ENCODE measurements at places on chromosomes 2 and 18. TPM values are rescaled to one million over a fixed set of nuclear protein-coding genes. Genes with fewer than 3 reads are reported as not detected.

MROH2A gene
- not detected for total RNA-seq

GDF7 gene
- 0.17 TPM for total RNA-seq

IL1F10 gene
- not detected for total RNA-seq

KATNAL2 gene
- total RNA-seq = 6.1 TPM

SLC16A14 gene
- total RNA-seq = 2.4 TPM

NR4A2 gene
- 7.9 TPM for total RNA-seq

FMNL2 gene
- 108 TPM for total RNA-seq

MGAT4A gene
- 33.5 TPM for total RNA-seq

PDCD1 gene
- total RNA-seq = not detected

NLRC4 gene
- total RNA-seq = not detected

GULP1 gene
- 35.3 TPM for total RNA-seq

INHA gene
- total RNA-seq = 1.7 TPM

DNA sequence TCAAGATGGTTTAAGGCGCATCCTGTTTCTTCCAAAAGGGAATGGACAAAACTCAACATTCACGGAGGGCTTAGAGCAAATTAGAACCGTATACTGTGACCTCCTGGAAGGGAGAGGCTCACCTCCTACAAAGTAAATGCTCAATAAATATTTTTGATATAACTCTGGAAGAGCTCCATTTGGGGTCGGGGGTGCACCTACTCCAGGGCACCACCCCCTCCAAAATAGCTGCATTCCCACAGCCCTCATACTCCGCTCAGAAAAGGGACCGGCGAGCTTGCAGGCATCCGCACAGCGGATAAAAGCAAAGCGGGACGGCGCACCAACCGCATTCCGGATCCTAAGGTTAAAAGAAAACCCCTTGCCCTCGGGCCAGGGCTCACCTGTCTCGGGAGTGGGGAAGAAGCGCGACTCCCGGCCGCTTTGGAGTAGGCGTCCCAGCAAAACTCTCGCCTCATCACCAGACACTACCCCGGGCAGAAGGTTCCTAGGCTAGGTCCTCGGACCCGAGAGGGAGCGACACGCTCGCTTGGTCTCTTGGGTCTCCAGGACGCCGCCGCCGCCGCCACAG is 378 bp downstream of the WDPCP start:
- peak overlapping the region; percentile 96 for H3K27ac ChIP-seq
- peak overlapping the region; percentile 93 for H3K4me3 ChIP-seq
- H3K36me3 ChIP-seq = peaks cover 2% of the 10 kb centered on the region

DNA sequence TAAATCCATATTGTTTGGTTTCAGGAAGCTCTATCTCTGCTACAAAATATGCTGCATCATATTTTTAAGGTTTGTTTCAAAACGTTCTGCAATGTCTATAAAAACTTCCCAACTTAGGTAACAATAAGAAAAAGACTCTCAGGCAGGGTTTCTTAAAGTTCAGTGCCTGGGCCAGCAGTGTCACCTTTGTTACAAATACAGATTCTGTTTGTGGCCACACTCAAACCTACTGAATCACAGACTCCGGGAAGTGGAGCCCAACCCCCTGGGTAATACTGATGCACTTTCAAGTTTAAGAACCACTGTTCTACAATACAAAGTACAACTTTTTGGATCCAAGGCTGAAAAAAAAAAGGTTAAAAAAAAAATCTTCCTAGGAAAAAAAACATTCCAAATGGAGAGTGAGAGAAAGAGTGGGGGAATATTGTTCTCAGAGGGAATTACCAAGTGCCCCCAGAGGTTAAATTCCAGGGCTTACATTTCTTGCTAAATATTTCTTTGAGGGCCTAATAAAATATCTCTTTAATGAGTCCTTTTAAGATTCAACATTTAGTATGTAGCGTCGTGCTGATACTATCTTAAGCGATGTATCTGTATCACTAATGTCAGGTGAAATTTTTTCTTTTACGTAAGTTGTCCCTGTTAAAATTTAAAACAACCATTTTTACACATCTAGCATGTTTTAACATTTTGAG is 476.7 kb downstream of the TXNL1 start:
- no peaks in the 10 kb centered on the region for H3K36me3 ChIP-seq
- DNase-seq = no peak
- H3K27ac ChIP-seq = no peak overlapping the region
- H3K4me3 ChIP-seq = no peak overlapping the region
- H3K4me1 ChIP-seq = peaks cover 18% of the 10 kb centered on the region

- peak overlapping the region; percentile 52 for H3K4me3 ChIP-seq
- peak overlapping the region; percentile 24 for H3K27ac ChIP-seq
- peaks cover 24% of the 10 kb centered on the region for H3K4me1 ChIP-seq
- DNase-seq = no peak
Measured at GRCh38 chr2:241639385-241639784, 1.9 kb downstream of the ATG4B start.

GRCh38 chr18:75154259-75154658 is 54.7 kb downstream of the PTGR3 start:
- no peak overlapping the region for H3K4me3 ChIP-seq
- no peaks in the 10 kb centered on the region for H3K4me1 ChIP-seq
- H3K27me3 ChIP-seq = peaks cover 14% of the 10 kb centered on the region
- no peak overlapping the region for H3K27ac ChIP-seq
- peaks cover 1% of the 10 kb centered on the region for H3K36me3 ChIP-seq
- DNase-seq = no peak

DNA sequence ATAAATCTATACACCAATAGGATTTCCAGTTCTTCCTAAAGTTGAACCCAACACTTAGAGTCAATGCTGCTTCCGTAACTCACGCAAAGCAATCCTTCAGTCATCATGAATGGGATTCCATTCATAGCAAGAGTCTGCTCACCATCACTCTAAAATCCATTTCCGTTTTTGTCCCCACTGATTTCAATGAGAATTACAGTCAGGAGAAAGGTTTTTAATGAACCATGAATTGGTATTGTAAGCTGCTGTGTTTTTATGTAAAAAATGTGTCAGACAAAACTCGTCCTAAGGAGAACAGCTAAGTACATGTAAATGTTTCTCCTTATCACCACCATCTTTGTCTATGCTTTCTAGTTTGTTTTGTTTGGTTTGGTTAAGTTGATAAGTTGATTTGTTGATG is 391.5 kb downstream of the IRS1 start:
- H3K36me3 ChIP-seq = no peaks in the 10 kb centered on the region
- no peak for DNase-seq
- H3K4me1 ChIP-seq = peaks cover 7% of the 10 kb centered on the region
- no peak overlapping the region for H3K4me3 ChIP-seq
- no peaks in the 10 kb centered on the region for H3K27me3 ChIP-seq
- no peak overlapping the region for H3K27ac ChIP-seq

- H3K27me3 ChIP-seq = no peaks in the 10 kb centered on the region
Measured at GRCh38 chr2:182281276-182281675, 145.6 kb downstream of the PDE1A start.

DNA sequence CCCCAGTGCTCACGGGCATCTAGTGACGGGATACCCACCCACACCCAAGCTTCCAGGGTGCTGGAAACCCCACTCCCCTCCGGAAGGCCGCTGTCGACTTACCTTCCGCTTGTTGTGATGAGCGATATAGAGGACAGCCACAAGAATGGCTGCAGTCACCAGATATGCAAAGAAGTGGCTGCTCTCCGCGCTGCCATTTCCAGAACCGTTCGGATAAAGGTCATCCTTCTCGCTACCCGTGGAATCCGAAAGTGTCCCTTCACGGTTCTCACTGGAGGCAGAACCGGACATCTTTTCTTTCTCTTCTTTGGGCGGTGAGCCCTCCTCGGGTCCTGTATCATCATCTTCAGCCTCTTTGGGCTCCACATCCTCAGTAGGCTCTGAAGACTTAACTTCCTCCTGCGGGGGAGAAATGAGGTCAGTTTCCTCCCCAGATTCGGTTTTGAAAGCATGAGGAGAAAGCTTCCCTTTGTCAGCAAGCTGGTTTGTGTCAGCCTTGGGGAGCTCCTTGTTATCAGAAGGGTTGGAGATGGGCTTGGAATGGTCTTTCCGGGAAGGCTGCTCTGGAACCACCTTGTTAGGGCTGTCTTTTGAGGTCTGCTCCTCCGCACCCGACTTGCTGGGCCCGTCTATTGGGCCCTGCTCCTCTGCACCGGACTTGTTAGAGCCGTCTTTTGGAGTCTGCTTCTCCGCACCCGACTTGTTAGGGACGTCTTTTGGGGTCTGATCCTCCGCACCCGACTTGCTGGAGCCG is 1.2 kb downstream of the TGOLN2 start:
- peaks cover 33% of the 10 kb centered on the region for H3K4me1 ChIP-seq
- no peak overlapping the region for H3K27ac ChIP-seq
- H3K36me3 ChIP-seq = peaks cover 14% of the 10 kb centered on the region
- no peaks in the 10 kb centered on the region for H3K27me3 ChIP-seq
- DNase-seq = no peak

GRCh38 chr2:226622484-226622883 is 177.1 kb downstream of the IRS1 start:
- peaks cover 10% of the 10 kb centered on the region for H3K4me1 ChIP-seq
- H3K27me3 ChIP-seq = no peaks in the 10 kb centered on the region
- no peak for DNase-seq
- no peak overlapping the region for H3K4me3 ChIP-seq
- H3K36me3 ChIP-seq = no peaks in the 10 kb centered on the region
- H3K27ac ChIP-seq = no peak overlapping the region

DNA sequence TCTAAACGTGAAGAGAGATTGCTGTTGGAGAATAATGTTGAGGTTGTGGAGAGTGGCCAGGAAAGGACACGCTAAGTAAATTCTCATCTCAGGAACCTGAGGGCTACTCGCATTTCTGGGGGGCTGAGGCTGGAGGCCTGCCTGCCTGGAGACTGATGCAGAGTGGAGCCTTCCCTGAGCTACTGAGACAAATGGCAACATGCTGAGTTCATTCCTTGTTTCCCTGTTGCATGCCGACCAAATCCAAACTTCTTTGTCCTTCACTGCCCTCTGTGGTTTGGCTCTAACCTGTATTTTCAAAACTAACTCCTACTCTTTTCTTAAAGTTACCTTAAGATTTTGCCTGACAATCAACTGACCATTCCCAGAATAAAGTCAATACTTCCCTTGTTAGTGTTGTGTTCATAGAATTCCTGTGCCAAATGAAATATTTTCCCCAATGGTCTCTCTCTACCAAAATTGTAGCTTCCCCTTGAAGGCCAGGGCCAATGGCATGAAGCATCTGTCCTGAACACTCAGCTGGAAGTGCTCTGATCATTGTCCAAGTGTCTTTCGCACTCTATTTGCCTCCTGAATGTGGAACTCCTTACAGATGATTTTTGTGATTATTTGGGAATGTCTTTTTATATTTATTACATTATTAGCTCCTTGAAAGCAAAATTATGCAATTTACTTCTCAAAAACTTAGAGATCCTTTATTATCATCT is 1085.6 kb downstream of the SOCS6 start:
- peaks cover 10% of the 10 kb centered on the region for H3K4me1 ChIP-seq
- H3K36me3 ChIP-seq = no peaks in the 10 kb centered on the region
- peaks cover 19% of the 10 kb centered on the region for H3K27me3 ChIP-seq
- H3K4me3 ChIP-seq = no peak overlapping the region
- no peak overlapping the region for H3K27ac ChIP-seq

GRCh38 chr18:58609536-58609993 is 19.3 kb downstream of the ALPK2 start:
- DNase-seq = no peak
- no peak overlapping the region for H3K27ac ChIP-seq
- H3K27me3 ChIP-seq = peaks cover 28% of the 10 kb centered on the region

DNA sequence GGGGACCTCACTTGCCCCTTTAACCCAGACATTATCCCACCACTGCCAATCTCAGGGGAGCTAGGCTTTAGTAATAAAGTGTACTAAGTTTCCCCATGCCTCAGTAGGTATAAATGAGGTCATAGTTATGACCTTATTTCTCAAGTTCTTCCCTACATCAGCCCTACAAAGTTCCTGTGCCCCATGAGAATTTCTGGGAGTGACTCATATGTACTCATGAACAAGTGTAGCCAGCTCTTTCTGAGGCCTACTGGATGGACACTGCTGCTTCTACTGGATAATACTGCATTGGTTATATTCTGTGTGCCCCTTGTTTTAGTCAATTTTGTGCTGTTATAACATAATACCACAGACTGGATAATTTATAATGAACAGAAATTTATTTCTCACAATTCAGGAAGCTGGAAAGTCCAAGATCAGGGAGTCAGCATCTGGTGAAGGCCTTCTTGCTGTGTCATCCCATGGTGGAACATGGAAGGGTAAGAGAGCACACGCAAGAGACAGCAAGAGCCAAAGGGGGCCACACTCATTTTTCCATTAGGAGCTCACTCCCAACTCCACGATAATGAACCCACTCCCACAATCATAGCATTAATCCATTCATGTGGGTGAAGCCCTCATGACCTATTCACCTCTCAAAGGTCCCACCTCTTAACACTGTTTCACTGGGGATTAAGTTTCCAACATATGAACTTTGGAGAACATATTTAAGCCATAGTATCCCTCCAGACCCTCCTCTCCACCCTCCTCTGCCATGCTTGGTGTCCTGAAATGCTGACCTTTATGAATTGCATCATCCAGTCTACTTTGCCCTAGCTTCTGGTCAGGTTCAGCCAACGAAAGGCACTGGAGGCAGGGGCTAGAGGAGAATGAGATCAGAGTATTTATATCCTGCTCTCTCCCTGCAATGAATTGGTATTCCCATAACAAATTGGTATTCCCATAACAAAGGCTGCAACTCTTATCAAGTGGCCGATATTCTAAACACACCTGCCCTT is 25.4 kb upstream of the ST3GAL5 start:
- peaks cover 6% of the 10 kb centered on the region for H3K4me1 ChIP-seq
- DNase-seq = no peak
- no peaks in the 10 kb centered on the region for H3K27me3 ChIP-seq
- H3K27ac ChIP-seq = no peak overlapping the region
- no peaks in the 10 kb centered on the region for H3K36me3 ChIP-seq

GRCh38 chr2:235908826-235909225 is 259.4 kb downstream of the GBX2 start:
- H3K36me3 ChIP-seq = peaks cover 20% of the 10 kb centered on the region
- no peak overlapping the region for H3K27ac ChIP-seq
- no peak for DNase-seq
- H3K27me3 ChIP-seq = peaks cover 2% of the 10 kb centered on the region
- H3K4me1 ChIP-seq = peaks cover 5% of the 10 kb centered on the region

DNA sequence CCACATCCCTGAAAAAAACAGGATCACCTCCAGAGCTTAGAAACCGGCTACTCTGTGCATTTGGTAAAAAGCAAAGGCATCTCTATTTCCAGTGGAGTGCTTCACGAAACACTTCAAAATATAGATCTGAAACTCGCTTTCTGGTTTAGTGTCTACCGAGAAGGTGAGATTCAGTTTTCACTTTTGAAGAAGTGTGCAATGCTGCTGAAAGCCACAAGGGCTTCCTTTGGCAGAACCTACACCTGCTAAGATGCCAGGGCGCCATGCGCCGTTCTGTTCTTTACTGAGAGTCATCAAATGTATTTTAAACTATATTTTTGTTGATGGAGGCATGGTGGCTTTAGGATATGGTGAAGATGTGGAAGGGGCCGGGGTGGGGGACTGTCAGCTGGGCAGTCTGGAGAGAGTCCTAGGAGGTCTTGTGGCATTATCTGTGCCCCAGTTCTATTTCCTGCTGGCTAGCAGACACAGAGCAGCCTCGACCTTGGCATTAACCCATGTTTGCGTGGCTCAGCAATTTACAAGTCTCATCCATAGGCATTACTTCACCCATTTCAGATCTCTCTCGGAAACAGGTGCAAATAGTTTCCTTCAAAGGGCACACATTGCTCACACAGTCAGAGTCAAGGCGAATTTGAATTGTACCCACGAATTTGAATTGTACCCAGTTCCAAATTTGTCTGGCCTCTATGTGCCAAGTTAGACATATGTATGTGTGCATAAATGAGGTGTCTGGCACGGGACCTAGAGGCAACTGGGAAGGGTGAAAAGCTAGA is 46.7 kb upstream of the KCNF1 start:
- H3K36me3 ChIP-seq = no peaks in the 10 kb centered on the region
- no peak overlapping the region for H3K4me3 ChIP-seq
- H3K27me3 ChIP-seq = peaks cover 24% of the 10 kb centered on the region
- no peak for DNase-seq

Measured in progenitor cell of endocrine pancreas (in vitro differentiated cells).